Left kidney (tissue), 8 donors: ENCODE measurements at places on chromosomes 5 and 9.
A peak's percentile ranks its signal among the peaks of the same experiment; 100 is the strongest.

- peak; percentile 2 for DNase-seq
Observed at GRCh38 chr5:153629027-153629895, 138.8 kb downstream of the GRIA1 start.

GRCh38 chr9:134623258-134624066 is 18.1 kb upstream of the COL5A1 start:
- DNase-seq, result no peak

DNA sequence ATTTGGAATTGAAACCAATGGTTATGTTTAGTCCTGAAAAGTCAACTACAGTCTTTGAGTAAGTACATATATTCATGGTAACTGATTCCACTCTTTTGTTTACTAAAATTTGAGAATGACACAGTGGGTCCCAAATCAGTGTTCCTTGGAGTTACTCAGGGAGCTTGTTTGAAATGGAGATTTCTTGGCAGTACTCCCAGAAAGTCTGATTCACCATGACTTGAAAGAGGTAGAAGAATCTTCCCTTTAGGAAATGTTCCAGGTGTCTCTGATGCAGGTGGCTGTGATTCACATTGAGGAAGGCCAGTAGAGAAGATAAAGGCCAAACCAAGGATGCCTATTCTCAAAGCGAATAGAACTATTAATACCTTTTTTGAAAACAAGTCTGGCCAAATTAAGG is 1078.3 kb downstream of the CDH12 start:
- no peak for DNase-seq

DNA sequence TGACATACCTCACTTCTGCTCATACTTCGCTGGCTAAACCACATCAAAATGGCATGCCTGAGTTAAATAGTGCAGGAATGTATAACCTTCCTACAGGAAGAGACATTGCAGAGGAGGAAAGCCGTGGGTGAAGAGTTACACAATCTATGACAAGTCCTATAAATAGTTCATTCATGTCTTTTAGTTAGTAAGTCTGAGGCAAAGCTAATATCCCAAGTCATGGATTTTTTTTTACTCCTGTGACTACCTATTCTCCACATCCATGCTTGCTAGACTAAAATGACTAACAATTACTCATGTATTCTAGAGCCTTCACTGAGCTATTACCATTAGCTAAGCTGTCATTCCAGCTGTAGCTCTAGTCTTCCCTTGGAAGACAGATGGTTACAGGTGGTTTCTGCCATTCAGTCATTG is 391.3 kb downstream of the NR2F1-AS1 start:
- no peak for DNase-seq

DNA sequence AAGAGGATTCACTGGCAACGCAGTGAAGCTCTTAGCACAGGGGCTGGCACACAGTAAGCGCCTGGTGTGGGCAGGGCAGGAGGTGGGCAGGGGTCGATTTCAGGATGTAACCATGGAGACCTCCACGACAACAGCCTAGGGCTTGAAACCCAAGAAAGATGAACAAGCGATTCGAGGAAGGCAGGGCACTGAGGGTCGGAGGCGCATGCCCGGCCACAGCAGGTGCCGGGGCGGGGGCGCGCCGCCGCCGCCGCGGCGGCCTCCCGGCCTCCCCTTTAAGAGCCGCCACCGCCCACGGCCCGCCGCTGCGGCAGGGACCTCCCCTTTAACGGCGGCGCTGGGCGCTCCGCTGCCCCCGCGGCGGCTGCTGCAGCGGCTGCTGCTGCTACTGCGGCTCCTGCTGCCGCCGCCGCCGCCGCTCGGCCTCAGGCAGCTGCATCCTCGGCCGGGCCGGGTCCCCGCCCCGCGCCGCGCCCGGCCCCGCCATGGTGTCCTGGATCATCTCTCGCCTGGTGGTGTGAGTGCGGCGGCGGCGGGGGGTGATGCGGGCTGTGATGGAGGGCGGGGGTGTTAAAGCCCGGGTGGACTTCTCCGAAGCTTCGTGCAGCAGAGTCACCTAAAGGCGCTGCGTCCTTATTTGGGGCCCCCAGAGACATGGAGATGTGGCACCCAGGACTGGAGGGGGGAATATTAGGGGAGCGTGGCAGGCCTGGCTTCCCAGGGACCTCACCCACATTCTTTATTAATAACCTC is at the start of gene REEP2:
TSS of gene REEP2 (plus strand) at position 334 of the 753 bp plus-strand sequence. CDS start at position 486, 152 bp downstream.
- DNase-seq, result peak; percentile 69

- DNase-seq, result no peak
Observed at GRCh38 chr5:39652036-39652435, 227.3 kb upstream of the DAB2 start.

DNA sequence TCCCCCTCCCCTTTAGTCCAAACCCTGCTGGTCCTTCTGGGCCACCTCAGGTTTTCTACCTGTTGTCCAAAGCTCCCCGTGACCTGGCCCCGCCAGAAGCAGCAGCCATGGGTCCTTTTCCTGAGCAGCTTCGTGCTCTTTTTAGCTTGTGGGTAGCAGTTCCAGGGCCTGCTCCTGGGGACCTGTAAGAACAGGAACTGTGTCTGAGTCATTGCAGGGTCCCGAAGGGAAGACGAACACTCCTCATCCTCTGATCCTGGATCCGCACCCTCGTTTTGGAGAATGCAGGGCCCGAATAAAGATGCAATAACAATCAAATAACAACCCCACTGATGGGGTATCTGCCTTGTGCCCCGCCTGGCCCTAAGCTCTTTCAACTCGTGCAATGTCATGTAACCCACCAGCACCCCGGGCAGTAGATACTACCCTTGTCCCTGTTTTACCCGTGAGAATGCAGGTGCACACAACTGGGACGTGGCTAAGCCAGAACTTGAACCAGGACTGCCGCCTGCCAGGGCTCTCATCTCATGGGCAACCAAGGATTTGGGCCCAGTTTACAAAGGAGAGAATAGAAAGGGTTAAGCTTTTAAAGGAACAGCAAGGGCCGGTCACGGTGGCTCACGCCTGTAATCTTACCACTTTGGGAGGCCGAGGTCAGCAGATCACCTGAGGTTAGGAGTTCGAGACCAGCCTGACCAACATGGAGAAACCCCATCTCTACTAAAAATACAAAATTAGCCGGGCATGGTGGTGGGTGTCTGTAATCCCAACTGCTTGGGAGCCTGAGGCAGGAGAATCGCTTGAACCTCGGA is 33.2 kb downstream of the NEK6 start:
- no peak for DNase-seq

GRCh38 chr9:94081864-94082463 is 2.3 kb upstream of the PTPDC1 start:
- DNase-seq, result no peak
